ENCODE measurements at places on chromosomes 12 and 14.

DNA sequence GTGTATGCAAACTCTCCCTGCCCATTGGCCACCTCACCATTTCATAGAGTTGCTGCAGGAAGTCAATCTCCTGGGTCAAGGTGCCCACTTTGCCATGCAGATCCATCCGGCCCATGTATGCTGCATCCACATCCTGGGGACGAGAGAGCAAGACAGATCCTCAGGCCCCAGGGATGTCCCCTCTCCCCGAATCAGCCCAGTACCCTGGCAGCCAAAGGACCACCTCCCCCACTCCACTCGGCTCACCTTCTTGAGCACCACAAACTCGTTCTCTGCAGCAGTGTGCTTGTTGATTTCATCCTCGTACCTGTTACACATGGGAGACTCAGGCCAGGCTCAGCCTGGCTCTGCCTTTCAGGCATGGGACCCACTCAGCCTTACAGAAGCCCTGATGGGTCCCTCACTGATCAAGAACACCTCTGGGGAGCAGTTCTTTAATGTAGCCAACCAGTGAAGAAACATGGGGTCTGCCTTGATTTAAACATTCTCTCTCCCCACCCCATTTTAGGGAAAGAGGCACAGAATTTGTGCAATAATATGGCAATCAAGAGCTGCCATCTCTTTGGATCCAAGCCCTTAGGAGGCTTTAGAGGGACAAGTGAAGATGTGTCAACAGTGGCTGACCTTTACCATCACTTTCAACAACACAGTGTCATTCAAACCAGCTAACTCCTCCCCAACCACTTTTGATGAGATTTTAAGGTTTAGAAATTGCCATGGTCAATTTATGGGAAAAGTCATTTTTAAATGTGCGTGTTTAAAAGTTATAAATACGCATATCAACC lies 3.9 kb downstream of the KRT79 start:
- DNase-seq: no peak

- DNase-seq: no peak
Observed at GRCh38 chr14:62081012-62081612, 318.9 kb downstream of the SNAPC1 start.

GRCh38 chr12:120314220-120314619 lies 12.1 kb downstream of the SIRT4 start:
- no peak for DNase-seq

- DNase-seq: no peak
Observed at GRCh38 chr14:68607081-68607866, 185.6 kb downstream of the ZFP36L1 start.

- no peak for DNase-seq
Observed at GRCh38 chr12:6336079-6336888, 5.6 kb downstream of the TNFRSF1A start.

DNA sequence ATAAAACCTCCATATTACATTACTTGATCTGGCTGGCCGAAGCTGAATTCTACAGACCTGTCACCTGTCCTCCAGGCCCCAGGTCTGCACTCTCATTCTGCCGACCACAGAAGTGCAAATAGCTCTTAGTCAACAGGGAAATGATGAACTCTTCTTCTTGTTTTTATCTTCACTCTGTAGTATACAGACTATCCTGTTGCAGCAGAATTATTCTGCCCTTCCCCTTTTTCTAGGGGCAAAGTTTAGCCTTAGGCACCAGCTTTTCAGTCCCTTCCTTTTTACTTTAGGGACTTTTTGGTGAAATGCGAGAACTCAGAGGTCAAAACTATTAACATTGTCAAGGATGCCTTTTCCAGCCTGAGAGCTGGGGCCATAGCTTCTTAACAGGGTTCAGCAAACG lies 229.6 kb upstream of the EGLN3 start:
- no peak for DNase-seq

DNA sequence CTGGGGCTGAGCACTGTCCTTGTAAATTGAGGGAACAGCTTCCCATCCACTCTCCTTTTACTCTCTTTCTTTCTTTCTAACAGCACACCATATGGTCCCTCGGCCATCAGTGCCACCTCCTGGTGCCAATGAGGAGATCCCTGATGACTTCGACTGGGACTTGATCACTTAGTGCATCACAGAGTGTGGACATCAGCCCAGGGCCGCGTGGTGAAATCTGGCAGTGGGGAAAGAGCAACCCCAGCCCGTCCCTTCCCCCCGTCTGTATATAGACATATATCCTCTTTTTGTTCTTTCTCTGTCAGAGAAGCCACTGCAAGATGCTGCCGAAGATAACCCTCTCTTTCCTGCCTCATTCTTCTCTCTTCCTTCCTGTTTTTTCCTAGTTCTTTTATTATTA lies 13.5 kb downstream of the C3AR1 start:
- no peak for DNase-seq

DNA sequence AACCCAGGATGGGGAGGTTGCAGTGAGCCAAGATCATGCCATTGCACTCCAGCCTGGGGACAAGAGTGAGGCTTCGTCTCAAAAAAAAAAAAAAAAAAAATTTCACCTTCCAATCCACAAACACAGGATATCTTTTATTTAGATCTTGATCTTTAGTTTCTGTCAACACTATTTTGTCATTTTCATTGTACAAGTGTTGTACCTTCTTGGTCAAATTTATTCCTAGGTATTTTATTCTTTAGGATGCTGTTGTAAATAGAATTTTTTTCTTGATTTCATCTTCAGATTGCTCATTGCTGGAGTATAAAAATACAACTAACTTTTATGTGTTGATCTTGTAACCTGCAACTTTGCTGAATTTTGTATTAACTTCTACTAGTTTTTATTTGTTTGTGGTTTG lies 60.8 kb downstream of the ARHGAP5 start:
- DNase-seq: no peak

DNA sequence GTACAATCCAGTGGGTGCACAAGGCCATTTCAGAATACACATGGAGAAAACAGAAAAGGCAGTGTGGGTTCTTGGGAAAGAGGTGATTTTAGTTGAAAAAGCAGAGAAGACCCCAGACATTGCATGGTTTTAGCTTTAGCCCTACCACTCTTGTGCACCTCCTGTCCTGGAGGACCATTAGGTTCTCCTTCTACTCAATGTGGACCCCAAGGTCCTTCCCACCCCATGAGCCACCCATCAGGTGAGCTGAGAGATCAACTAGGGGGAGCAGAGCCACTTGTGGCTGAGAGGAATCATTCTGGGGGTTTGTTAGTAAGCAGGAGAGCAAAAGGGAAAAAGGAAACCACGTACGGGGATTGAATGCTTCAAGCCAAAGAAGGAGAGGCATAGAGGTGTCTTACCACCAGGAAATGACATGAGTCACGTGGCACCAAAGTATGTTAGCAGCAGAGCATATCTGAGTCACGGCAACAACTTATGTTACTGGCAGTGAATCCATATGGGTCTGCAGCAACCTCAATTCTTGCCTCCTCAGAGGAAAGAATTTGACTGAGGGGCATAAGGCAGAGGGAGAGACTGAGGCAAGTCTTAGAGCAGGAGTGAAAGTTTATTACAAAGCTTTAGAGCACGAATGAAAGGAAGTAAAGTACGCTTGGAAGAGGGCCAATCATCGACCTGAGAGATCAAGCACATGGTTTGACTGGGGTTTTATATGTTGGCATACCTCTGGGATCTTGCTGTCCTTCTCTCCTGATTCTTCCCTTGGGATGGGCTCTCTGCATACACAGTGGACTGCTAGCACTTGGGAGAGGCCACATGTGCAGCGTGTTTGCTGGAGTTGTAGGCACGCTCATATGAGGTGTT lies 73.9 kb downstream of the HSD17B6 start:
- no peak for DNase-seq

- DNase-seq: no peak
Observed at GRCh38 chr12:1881936-1882335, 36.5 kb downstream of the CACNA2D4 start.

DNA sequence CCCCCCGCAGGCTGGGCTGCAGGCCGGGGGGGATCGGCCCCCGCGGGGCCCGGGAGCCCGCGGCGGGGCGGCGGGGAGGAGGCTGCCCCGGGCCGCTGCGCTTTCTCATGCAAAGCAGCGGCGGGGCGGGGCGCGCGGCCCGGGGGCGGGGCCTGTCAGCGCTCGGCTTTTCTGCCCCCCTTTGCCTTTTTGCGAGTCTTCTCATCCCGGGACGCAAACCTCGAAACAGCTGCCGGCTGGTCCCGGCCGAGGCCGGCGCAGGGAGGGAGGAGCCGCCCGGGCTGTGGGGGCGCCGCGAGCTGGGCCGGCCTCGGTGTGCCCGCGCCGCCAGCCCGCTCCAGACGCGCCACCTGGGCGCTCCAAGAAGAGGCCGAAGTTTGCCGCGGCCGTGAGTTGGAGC lies at the start of gene FZD10:
Gene FZD10 (plus strand): TSS at position 198 of the 400 bp plus-strand sequence. CDS start 479 bp downstream, outside the sequence.
- no peak for DNase-seq

- DNase-seq: no peak
Observed at GRCh38 chr12:6049992-6050391, 74.5 kb downstream of the VWF start.

GRCh38 chr12:131131077-131131807 lies 177.5 kb downstream of the ADGRD1 start:
- DNase-seq: no peak

DNA sequence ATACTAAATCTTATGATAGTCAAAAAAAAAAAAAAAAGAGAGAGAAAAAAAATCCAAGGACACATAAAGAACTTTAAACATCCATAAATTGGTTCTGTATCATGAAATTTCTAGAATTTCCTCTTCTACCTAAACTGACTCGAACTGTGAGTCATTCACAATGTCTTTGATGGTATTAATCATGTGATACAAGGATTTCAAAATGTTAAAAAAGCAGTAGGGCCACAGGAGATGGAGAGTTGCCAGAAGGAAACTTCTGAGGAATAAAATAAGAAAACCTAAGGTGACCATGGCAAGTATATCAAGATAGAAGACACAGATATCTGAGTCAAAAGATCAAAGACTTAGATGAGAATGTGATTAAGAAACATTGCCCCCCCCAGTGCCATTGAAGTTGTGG lies 1320.9 kb upstream of the FLRT2 start:
- DNase-seq: no peak

- no peak for DNase-seq
Observed at GRCh38 chr12:111359231-111359913, 9.5 kb downstream of the PHETA1 start.

- DNase-seq: no peak
Observed at GRCh38 chr14:102182190-102182589, 42.5 kb downstream of the WDR20 start.

DNA sequence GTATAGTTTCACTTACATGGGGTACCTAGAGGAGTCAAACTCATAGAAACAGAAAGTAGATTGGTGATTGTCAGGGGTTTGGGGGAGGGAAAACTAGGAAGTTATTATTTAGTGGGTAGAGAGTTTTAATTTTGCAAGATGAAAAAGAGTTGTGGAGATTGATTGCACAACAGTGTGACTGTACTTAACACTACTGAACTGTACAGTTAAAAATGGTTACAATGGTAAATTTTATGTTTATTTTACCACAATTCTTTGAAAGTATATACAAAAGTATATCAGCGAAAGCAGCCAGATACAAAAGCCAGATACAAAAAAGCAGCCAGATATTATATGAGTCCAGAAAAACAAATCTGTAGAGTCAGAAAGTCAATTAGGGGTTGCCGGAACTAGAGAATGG lies 247.6 kb downstream of the IPO8 start:
- no peak for DNase-seq

GRCh38 chr14:74008843-74009499 lies 10.1 kb downstream of the ENTPD5 start:
- DNase-seq: no peak

DNA sequence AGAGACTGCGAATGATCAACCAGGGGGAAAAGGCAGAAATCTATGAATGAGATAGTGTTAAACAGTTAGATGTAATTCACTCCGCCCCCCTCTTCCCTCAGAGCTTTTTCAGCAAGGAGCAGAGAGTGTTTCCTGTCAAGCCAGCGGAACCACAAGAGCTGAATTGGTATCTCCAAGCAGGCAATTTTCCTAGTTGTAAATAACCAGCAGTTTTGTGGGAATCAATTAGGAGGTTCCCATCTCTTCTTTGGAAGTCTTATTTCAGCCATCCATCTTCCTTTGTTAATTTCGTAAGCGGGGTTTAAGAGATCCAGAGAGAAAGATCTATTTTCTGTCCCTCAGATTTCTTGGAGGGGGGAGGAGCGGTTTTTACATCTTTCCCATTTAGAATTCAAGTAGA lies 178.0 kb downstream of the FOXN3 start:
- DNase-seq: no peak

DNA sequence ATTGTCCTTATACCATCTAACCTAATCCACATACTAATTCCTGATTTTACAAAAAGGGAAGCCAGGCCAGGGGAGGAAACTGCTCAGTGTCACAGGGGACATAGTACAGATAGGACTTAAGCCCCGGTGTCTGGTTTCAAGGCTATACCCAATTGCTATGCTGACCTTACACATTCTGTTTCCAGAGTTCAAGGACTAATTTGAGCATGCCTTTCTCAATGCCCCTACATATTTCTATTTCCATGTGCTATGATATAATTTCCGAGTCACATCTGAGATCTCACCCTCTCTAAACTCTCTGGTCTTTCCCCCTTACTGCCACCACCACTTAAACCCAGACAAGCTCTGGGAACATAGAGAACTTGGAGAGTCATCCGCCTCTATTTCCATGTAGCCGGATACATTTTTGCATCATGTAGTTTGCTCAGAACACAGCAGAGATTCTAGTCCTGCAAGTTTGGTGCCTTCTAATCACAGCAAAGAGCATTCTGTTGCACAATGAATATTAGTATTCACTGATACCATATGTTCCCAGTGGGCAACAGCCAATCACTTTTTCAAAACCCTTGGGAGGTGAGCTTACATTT lies 34.2 kb downstream of the PPM1H start:
- DNase-seq: no peak

- DNase-seq: no peak
Observed at GRCh38 chr12:79725987-79726386, 35.2 kb upstream of the PAWR start.

- no peak for DNase-seq
Observed at GRCh38 chr12:69927164-69927563, 102.1 kb downstream of the MYRFL start.

- DNase-seq: no peak
Observed at GRCh38 chr14:38847161-38847560, 255.9 kb downstream of the SEC23A start.

DNA sequence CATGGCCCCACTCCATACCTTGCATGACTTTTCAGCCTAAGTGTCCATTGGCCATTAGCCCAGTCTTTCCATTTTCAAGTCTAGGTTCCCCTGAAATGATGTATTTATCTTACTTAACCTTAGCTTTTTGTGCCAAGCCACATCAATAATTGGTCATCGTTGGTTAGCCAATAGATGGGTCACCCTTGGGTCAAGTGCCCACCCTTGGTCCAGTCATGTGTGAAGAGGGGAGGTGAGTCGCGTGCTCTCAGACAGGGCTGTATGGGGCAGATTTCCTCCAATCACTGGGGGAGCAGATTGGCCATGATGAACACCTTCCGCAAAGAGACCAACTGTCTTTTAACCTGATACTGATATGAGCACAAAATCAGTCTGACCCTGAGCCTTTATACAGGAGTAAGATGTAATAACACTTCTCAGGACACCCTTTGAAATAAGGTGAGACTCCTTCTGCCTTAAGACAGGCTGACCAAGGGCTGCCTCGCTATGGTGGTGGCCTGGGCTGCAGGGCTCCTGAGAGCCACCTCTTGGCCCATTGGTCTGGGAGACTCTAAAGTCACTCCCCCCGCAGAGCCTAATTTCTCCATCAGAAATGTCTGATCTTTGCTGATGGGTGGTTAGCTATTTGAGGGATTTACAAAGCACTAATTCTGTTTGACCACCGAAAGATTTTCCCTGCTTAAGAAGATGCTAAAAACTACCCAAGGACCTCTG lies 143.2 kb downstream of the ZFP36L1 start:
- no peak for DNase-seq

- DNase-seq: no peak
Observed at GRCh38 chr12:113162102-113163029, 12.8 kb downstream of the CFAP73 start.

All from T follicular helper cell (primary cell).